ENCODE measurements at places on chromosomes 16 and 17.

GRCh38 chr16:25031132-25031440 lies 15.9 kb upstream of the ARHGAP17 start:
- DNase-seq, result no peak

- DNase-seq, result no peak
Measured at GRCh38 chr17:55174133-55174532, 90.6 kb upstream of the HLF start.

GRCh38 chr17:50604513-50604912 lies 30.2 kb upstream of the ABCC3 start:
- peak; percentile 22 for DNase-seq

DNA sequence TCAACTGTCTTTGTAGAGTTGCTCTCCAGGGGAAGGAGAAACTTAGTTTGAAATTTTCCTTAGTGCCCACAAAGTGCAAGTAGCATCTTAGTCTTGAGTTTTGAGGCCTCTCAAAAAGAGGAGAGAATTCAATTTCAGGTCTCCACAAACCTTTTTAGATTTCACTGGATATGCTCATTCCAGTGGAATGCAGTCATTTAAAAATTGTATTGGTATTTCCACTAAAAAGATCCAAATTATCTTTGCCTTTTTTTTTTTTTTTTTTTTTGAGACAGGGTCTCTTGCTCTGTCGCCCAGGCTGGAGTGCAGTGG lies 6.9 kb upstream of the FOXJ1 start:
- DNase-seq, result no peak

GRCh38 chr17:34249061-34249460 lies 6.0 kb upstream of the CCL2 start:
- DNase-seq, result no peak

DNA sequence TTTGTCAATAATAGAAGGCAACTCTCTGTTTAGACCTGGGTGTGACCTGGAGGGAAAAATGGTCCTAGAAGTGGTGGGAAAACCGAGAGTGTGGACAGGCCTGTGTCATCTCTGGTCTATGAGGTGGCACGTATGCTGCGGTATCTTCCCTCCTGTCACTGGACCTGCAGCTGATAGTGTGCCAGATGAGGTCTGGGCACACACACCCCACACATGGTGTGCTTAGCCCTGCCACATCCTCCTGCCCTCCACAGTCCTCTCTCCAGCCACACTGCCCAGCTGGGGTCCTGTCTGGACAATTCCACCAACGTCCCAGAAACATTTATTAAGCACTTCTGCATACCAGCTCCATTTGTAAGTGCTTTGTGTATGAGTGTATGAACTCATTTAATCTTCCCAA lies 37.2 kb downstream of the GLP2R start:
- DNase-seq, result no peak

Data from mucosa of gallbladder (tissue), 1 donor.